ENCODE measurements at places on chromosomes 2 and 18.
A peak's percentile ranks its signal among the peaks of the same experiment; 100 is the strongest.

- peaks cover 28% of the 10 kb centered on the region for H3K4me1 ChIP-seq
- no peak overlapping the region for H3K27ac ChIP-seq
- DNase-seq: no peak
- H3K36me3 ChIP-seq: no peaks in the 10 kb centered on the region
- no peak overlapping the region for H3K4me3 ChIP-seq
- H3K27me3 ChIP-seq: no peaks in the 10 kb centered on the region
These were observed 158.1 kb downstream of the DOCK10 start for GRCh38 chr2:224884188-224884587.

GRCh38 chr2:26578581-26578980 is 62.6 kb downstream of the CIB4 start:
- no peak for DNase-seq
- peaks cover 6% of the 10 kb centered on the region for H3K27me3 ChIP-seq
- H3K4me1 ChIP-seq: no peaks in the 10 kb centered on the region
- H3K36me3 ChIP-seq: no peaks in the 10 kb centered on the region
- H3K27ac ChIP-seq: no peak overlapping the region

- no peak for DNase-seq
- peaks cover 8% of the 10 kb centered on the region for H3K27me3 ChIP-seq
- H3K4me1 ChIP-seq: no peaks in the 10 kb centered on the region
These were observed 1.0 kb upstream of the B3GNT7 start for GRCh38 chr2:231394211-231395141.

DNA sequence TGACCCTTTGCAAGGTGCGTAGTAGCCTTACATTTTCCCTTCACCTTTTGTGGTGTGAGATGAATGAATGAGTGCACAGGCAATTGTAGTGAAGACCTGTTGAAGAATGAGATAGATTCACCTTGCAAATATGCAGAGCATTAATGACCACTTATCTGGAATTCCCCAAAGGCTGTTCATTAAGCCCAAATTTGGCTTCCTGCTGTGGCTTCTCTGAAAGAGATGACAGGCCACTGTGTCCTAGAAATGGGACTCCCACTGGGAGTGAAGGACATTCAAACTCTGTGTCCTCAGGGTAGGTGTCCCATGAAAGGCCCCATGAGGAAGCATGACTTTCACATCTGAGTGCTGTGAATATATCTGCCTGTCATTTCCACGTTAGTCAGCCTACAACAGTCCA is 1821.8 kb upstream of the PIK3C3 start:
- H3K36me3 ChIP-seq: no peaks in the 10 kb centered on the region
- H3K4me1 ChIP-seq: no peaks in the 10 kb centered on the region
- no peak for DNase-seq
- no peak overlapping the region for H3K4me3 ChIP-seq

DNA sequence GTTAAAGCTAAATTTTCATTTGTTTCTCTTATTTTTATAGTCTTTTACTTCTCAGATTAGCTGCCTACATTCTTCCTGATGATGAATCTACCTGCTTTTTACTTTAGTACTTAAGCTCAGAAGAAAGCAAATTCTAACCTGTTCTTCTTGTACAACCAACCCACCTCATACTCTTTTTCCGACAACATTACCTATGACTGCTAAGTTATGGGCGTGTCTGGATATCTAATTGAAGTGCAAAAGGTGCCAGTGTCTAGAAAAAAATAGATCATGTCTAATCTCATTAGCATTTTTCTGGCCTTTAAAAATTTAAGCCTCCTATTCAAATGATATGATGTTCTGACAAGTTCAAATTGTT is 1.5 kb upstream of the RGPD4 start:
- H3K27ac ChIP-seq: no peak overlapping the region
- no peaks in the 10 kb centered on the region for H3K4me1 ChIP-seq
- H3K36me3 ChIP-seq: no peaks in the 10 kb centered on the region
- DNase-seq: no peak
- no peak overlapping the region for H3K4me3 ChIP-seq
- no peaks in the 10 kb centered on the region for H3K27me3 ChIP-seq

GRCh38 chr18:56148373-56148772 is 490.0 kb downstream of the TXNL1 start:
- no peaks in the 10 kb centered on the region for H3K4me1 ChIP-seq
- no peaks in the 10 kb centered on the region for H3K36me3 ChIP-seq
- no peaks in the 10 kb centered on the region for H3K27me3 ChIP-seq
- no peak overlapping the region for H3K4me3 ChIP-seq

DNA sequence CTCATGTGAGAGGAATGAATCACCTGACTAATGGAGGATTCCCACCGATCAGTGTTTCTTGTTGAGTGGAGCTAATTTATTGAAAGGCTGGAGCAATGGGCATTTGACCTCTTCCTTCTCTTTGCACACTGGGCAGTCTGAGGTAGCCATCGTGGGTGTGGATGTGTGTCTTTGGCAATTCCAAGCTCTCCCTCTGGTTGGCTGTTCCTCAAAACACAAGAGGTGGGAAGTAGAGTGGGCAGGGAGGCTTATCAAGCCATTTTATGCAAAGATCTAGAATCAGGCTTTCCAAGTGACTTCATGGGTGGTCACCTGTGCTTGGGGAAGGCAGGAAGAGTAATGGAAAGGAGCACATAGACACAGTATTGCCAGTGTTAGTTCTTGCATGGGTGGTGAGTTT is 154.8 kb downstream of the INSIG2 start:
- no peaks in the 10 kb centered on the region for H3K27me3 ChIP-seq
- no peaks in the 10 kb centered on the region for H3K36me3 ChIP-seq
- H3K4me3 ChIP-seq: no peak overlapping the region
- H3K4me1 ChIP-seq: no peaks in the 10 kb centered on the region
- no peak for DNase-seq

DNA sequence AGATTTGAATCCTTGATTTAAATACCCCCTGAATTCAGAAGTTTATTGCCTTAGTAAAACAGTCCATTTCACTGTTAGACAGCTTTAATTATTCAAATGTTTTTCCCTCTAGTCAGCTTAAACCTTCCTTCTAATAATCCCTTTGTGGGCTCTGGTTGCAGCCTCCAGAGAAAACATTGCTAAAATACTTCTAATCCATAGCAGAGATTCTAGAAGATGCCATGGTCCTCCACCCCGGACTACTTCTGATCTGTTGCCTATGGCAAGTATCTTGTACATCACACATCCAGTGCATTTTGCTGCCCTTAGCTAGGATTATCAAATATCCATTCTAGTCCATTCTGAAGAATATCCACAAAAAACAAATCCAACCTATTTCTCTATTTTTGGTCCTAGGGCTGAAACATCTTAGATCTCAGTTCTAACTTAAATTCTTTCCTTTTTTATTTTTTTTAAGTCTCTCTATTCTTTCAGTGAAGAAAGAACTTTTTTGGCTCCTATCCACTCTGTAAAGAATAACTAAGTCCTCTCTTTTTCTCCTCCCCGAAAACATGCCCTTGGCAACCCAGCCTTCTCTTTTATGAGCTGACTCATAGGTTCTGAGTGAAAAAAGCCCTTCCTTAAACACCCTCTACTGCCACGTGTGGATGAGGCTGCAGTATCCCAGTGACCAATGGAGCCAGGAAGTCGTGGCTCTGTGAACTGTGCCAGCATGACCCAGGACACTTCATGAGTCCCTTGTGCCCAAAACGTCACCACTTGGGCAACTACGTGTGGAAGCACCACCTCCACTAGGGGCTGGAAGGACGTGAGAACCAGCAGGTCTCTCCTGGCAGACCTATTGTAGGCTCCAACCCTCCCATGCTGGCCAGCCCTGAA is 349.8 kb downstream of the TNS1 start:
- no peak overlapping the region for H3K27ac ChIP-seq
- H3K36me3 ChIP-seq: no peaks in the 10 kb centered on the region
- H3K27me3 ChIP-seq: no peaks in the 10 kb centered on the region
- DNase-seq: peak; percentile 6
- no peak overlapping the region for H3K4me3 ChIP-seq
- H3K4me1 ChIP-seq: no peaks in the 10 kb centered on the region

GRCh38 chr2:28325173-28325566 is 67.5 kb upstream of the FOSL2 start:
- no peaks in the 10 kb centered on the region for H3K4me1 ChIP-seq
- no peak for DNase-seq
- H3K4me3 ChIP-seq: no peak overlapping the region
- H3K36me3 ChIP-seq: no peaks in the 10 kb centered on the region

GRCh38 chr2:121236650-121237180 is 48.3 kb downstream of the TFCP2L1 start:
- no peak for DNase-seq
- no peaks in the 10 kb centered on the region for H3K27me3 ChIP-seq
- no peak overlapping the region for H3K27ac ChIP-seq
- H3K4me1 ChIP-seq: no peaks in the 10 kb centered on the region

GRCh38 chr2:166762746-166763145 is 125.5 kb upstream of the XIRP2 start:
- DNase-seq: no peak
- H3K36me3 ChIP-seq: no peaks in the 10 kb centered on the region
- no peak overlapping the region for H3K4me3 ChIP-seq
- no peaks in the 10 kb centered on the region for H3K27me3 ChIP-seq
- H3K27ac ChIP-seq: no peak overlapping the region

DNA sequence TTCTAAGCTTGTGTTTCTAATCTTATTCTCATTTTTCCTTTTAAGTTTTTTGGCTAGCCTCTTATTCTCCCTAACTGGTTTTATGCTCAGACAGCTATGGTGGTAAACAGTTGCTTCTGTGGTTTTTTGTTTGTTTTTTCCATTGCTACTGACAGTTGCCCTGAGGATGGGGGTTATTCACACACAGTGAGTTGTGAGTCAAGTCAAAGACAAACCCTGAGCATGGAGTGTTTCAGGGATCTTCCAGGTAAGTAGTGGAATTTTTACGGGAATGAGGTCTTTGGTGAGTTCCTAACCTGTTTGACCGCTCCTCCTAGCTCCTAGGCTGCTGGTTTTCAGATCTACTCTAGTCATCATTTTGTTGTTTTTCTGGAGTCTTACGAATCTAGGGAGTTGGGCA is 162.8 kb downstream of the ZNF407 start:
- no peaks in the 10 kb centered on the region for H3K27me3 ChIP-seq
- no peaks in the 10 kb centered on the region for H3K4me1 ChIP-seq
- H3K36me3 ChIP-seq: no peaks in the 10 kb centered on the region
- no peak overlapping the region for H3K4me3 ChIP-seq

- no peak overlapping the region for H3K4me3 ChIP-seq
- H3K4me1 ChIP-seq: peaks cover 3% of the 10 kb centered on the region
- no peak overlapping the region for H3K27ac ChIP-seq
- DNase-seq: no peak
- H3K36me3 ChIP-seq: no peaks in the 10 kb centered on the region
These were observed 403.9 kb upstream of the FANCL start for GRCh38 chr2:58645017-58645416.

DNA sequence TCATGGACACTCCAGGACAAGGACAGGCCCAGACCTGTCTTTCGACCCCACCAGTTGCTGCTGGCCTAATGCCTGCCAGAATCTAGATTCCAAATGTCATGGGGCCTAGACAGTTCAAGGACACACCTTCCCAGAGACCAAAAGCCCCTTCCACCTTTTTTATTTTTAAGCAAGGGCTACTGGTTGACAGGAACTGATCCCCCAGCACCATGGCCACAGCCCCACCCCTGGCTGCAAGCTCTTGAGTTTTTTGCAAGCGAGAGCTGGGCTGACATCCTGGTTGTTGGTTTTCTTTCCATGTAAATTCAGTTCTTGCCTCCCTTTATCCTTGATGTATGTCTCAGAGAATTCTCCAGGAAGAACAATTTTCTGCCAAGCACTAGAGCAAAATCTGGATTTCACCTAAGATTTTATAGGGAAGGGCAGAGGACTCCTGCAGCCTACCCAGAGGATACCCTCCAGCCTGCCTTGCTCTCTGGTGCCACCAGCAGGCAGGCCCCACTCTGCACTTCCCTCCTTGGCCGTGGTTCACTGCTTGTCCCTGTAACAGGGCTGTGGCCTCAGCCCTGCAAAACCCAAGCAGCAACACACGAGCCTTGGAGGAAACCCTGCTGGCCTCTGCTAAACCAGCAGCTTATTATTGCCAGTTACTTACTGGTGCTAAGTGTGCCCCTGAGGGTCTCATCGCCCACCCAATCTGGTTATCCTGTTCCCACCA is 97.7 kb downstream of the TWIST2 start:
- DNase-seq: peak; percentile 65
- H3K4me1 ChIP-seq: no peaks in the 10 kb centered on the region
- H3K27me3 ChIP-seq: no peaks in the 10 kb centered on the region
- no peak overlapping the region for H3K4me3 ChIP-seq
- no peak overlapping the region for H3K27ac ChIP-seq

- peak overlapping the region; percentile 60 for H3K27ac ChIP-seq
- H3K27me3 ChIP-seq: no peaks in the 10 kb centered on the region
- no peaks in the 10 kb centered on the region for H3K36me3 ChIP-seq
- peak; percentile 66 for DNase-seq
These were observed 55.3 kb upstream of the AFF3 start for GRCh38 chr2:100197631-100198153.

DNA sequence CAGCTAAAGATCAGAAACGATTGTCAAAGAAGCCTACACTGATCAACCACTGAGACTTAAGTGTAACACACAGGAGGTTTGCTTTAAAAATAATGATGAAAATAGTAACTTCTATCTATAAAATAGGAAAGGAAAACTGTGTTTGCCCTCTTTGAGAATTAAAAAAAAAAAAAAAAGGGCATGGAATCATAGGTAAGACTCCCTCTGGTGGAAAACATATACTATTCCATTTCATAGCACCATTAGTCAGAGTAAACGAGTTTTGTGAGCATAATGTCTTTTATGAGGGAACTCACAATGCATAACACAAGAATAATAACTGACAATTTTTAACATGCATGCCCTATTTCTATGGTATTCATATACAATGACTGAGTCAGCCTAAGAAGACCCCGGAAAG is 36.3 kb downstream of the SLC35F5 start:
- peak; percentile 23 for DNase-seq
- H3K36me3 ChIP-seq: peaks cover 6% of the 10 kb centered on the region
- H3K27ac ChIP-seq: no peak overlapping the region
- no peak overlapping the region for H3K4me3 ChIP-seq

GRCh38 chr2:74571058-74571457 is 16.5 kb downstream of the DOK1 start:
- no peak overlapping the region for H3K27ac ChIP-seq
- H3K4me3 ChIP-seq: no peak overlapping the region
- H3K4me1 ChIP-seq: peaks cover 7% of the 10 kb centered on the region
- H3K27me3 ChIP-seq: peaks cover 14% of the 10 kb centered on the region
- no peaks in the 10 kb centered on the region for H3K36me3 ChIP-seq
- DNase-seq: no peak

- no peak for DNase-seq
- H3K27ac ChIP-seq: no peak overlapping the region
- H3K4me3 ChIP-seq: no peak overlapping the region
- H3K36me3 ChIP-seq: peaks cover 36% of the 10 kb centered on the region
These were observed 131.3 kb downstream of the MAP4K4 start for GRCh38 chr2:101828673-101829334.

GRCh38 chr2:230933521-230934180 is 8.6 kb upstream of the GPR55 start:
- DNase-seq: no peak
- H3K4me1 ChIP-seq: no peaks in the 10 kb centered on the region
- no peak overlapping the region for H3K27ac ChIP-seq
- H3K27me3 ChIP-seq: no peaks in the 10 kb centered on the region
- H3K4me3 ChIP-seq: no peak overlapping the region
- H3K36me3 ChIP-seq: no peaks in the 10 kb centered on the region
